ENCODE measurements at places on chromosomes 2 and 18. TPM values are rescaled to one million over a fixed set of nuclear protein-coding genes. Genes with fewer than 3 reads are reported as not detected.

FARP2 gene
- 35.7 TPM for total RNA-seq

GPR45 gene
- total RNA-seq, result not detected

FAM228A gene
- not detected for total RNA-seq

GRCh38 chr18:51712821-51713220 lies 515.3 kb upstream of the MEX3C start:
- DNase-seq, result no peak
- H3K4me3 ChIP-seq, result no peak overlapping the region
- H3K27ac ChIP-seq, result no peak overlapping the region
- peaks cover 3% of the 10 kb centered on the region for H3K4me1 ChIP-seq
- no peaks in the 10 kb centered on the region for H3K36me3 ChIP-seq

- H3K4me3 ChIP-seq, result no peak overlapping the region
- DNase-seq, result no peak
- no peaks in the 10 kb centered on the region for H3K36me3 ChIP-seq
- H3K4me1 ChIP-seq, result no peaks in the 10 kb centered on the region
Measured at GRCh38 chr2:152475982-152476381, 141.0 kb downstream of the FMNL2 start.

DNA sequence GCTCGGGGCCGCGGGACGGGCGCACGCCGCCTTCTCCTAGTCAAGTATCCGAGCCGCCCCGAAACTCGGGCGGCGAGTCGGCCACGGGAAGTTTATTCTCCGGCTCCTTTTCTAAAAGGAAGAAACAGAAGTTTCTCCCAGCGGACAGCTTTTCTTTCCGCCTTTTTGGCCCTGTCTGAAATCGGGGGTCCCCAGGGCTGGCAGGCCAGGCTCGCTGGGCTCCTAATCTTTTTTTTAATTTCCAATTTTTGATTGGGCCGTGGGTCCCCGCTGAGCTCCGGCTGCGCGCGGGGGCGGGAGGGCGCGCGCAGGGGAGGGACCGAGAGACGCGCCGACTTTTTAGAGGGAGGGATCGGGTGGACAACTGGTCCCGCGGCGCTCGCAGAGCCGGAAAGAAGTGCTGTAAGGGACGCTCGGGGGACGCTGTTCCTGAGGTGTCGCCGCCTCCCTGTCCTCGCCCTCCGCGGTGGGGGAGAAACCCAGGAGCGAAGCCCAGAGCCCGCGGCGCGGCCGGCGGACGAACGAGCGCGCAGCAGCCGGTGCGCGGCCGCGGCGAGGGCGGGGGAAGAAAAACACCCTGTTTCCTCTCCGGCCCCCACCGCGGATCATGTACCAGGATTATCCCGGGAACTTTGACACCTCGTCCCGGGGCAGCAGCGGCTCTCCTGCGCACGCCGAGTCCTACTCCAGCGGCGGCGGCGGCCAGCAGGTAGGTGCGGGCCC lies 617 bp downstream of the FOSL2 start:
- H3K27ac ChIP-seq, result no peak overlapping the region
- peaks cover 50% of the 10 kb centered on the region for H3K27me3 ChIP-seq
- H3K4me3 ChIP-seq, result peak overlapping the region; percentile 70
- no peak for DNase-seq
- H3K36me3 ChIP-seq, result no peaks in the 10 kb centered on the region
- peaks cover 15% of the 10 kb centered on the region for H3K4me1 ChIP-seq

GRCh38 chr2:25685741-25686140 lies 12.4 kb upstream of the DTNB start:
- no peak overlapping the region for H3K4me3 ChIP-seq
- no peak for DNase-seq
- H3K27ac ChIP-seq, result no peak overlapping the region
- no peaks in the 10 kb centered on the region for H3K27me3 ChIP-seq
- H3K36me3 ChIP-seq, result no peaks in the 10 kb centered on the region

- H3K36me3 ChIP-seq, result no peaks in the 10 kb centered on the region
- DNase-seq, result no peak
- no peaks in the 10 kb centered on the region for H3K27me3 ChIP-seq
- no peaks in the 10 kb centered on the region for H3K4me1 ChIP-seq
- no peak overlapping the region for H3K4me3 ChIP-seq
- H3K27ac ChIP-seq, result no peak overlapping the region
Measured at GRCh38 chr2:54372361-54372760, 83.8 kb upstream of the SPTBN1 start.
